Thoracic aorta (tissue), 2 donors: ENCODE measurements at places on chromosomes 13 and 19. TPM values are rescaled to one million over a fixed set of nuclear protein-coding genes. Genes with fewer than 3 reads are reported as not detected.

DNA sequence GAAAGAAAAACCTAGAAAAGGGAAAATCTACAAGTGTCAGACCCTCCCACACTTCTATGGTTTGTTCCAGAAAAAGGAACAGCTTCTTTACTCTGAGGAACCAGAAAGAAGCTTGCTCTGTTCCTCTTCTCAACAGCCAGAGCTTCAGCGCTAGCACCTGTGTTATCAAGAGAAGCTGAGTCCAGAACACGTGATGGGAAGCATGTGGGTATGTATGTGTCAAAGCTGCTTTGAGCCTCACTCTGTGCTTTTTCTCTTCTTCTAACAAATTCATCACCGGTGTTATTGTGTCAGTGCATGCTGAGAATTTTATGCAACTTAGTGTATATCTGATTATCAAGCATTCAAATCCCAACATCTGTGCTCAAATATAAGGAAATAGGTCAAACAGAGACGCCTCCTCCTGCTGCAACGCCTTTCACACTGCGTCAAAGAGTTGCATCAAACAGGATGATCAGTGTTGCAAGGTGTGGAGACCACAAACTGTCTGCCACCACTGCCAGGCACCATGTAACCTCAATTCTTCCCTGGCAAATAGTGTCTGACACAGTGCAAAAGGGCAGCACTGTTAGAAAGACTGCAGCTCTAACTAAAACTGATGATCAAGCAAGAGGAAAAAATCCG lies 83.9 kb downstream of the LRRC63 start:
- no peaks in the 10 kb centered on the region for H3K27me3 ChIP-seq
- peaks cover 19% of the 10 kb centered on the region for H3K4me1 ChIP-seq
- no peak overlapping the region for H3K27ac ChIP-seq
- no peaks in the 10 kb centered on the region for H3K36me3 ChIP-seq

- H3K27ac ChIP-seq = peak overlapping the region; percentile 95
- H3K27me3 ChIP-seq = no peaks in the 10 kb centered on the region
- DNase-seq = no peak
- H3K36me3 ChIP-seq = no peaks in the 10 kb centered on the region
- peaks cover 37% of the 10 kb centered on the region for H3K4me1 ChIP-seq
- peak overlapping the region; percentile 97 for H3K4me3 ChIP-seq
These were observed 3.6 kb downstream of the FOXO1 start for GRCh38 chr13:40662866-40663265.

DNA sequence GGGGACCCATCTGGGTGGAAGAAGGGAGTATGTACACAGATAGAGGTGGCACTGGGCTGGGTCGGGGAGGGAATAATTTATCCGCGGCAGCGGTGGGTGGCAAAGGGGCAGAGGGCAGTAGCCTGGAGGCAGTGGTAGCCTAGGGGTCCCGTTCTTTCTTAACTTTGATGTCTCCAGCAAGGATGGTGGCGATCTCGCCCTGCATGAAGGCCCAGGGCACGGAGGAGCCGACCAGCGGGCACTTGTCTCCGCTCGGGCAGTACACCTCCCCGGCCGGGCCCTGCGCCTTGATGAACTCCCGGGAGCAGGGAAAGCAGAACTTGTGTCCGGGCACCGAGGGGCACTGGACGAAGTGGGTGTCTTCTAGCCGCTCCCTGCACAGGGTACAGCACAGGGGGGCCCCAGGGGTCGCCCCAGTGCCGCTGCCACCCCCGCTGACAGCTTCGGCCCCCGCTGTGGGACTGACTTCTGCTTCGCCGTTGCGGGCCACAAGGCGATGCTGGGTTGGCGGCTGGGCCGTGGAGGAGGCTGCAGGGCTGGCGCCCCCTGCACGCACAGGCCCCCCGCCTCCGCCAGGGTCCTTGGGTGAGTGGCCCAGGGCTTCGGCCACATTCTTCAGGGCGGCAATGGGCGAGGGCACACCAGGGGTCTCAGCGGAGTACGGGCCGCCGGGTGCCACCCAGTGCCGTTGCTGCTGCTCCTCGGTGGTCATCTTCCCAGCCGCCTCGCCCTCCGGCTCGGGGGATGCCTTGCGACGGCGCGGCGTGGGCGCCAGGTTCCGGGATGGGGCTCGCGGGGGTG lies 1.9 kb downstream of the IRF2BP1 start:
- H3K4me1 ChIP-seq = peaks cover 37% of the 10 kb centered on the region
- no peak for DNase-seq
- H3K27ac ChIP-seq = no peak overlapping the region
- H3K4me3 ChIP-seq = peak overlapping the region; percentile 93

DNA sequence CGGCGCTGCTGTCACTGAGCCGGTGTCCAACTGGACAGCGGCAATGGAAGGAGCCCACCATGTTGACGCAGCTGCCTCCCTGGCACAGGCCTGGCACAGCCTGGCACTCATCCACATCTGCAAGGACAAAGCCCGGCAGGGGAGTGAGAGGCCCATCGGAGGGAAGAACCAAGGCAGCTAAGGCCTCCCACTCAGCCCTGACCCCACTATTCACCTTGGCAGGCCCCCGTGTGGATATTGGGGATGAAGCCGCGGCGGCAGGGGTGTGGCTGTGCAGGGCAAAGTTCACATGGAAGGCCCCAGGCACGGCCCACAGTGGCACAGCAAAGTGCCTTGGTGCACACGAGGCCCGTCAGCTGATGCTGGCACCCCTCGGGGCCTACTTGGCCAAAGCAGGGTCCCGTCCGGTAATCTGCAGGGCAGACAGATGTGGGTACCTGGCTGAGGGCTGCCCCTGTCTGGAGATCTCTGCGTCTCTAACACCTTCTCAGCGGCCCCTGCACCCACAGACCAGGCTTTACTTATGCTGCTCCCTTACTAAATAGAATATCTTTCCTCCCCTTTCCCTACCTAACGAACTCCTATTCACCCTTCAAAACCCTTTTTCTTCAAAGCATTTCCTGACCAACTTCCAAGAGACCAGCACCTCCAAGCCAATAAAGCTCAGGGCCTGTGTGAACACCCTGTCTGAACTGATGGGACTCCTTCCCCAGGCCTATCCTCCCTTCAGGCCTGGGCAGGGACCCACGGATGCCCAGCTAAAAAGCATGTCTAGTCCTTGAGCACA lies 7.5 kb downstream of the FBN3 start:
- no peaks in the 10 kb centered on the region for H3K36me3 ChIP-seq
- no peak overlapping the region for H3K4me3 ChIP-seq
- no peaks in the 10 kb centered on the region for H3K27me3 ChIP-seq
- no peak overlapping the region for H3K27ac ChIP-seq

DNA sequence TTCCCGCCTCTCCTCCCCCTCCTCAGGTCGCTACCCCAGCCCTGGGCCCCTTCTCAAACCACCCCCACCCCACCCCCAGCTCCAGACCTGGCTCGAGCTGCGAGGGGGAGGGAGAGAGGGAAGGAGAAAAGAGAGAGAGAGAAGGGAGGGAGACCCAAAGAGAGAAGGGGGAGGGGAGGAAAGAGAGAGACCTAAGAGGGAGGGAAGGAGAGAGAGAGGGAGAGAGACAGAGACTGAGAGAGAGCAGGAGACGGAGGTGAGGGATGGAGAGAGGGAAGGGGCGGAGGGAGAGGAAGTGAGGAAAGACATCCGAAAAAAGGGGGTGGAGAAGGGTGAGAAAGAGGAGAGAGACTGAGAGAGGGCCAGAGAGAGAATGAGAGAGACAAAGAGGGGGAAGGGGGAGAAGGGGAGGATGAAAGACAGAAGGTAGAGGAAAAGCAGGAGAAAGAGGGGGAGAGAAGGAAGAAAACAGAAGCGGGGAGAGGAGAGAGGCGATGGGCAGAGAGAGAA lies 2.0 kb upstream of the SPACA6 start:
- no peaks in the 10 kb centered on the region for H3K27me3 ChIP-seq
- peaks cover 55% of the 10 kb centered on the region for H3K4me1 ChIP-seq
- H3K36me3 ChIP-seq = peaks cover 4% of the 10 kb centered on the region
- peak overlapping the region; percentile 97 for H3K27ac ChIP-seq

GRCh38 chr13:44421853-44422525 lies 48.4 kb downstream of the SERP2 start:
- no peaks in the 10 kb centered on the region for H3K27me3 ChIP-seq
- no peak for DNase-seq
- no peak overlapping the region for H3K27ac ChIP-seq
- H3K36me3 ChIP-seq = no peaks in the 10 kb centered on the region
- H3K4me1 ChIP-seq = no peaks in the 10 kb centered on the region

- H3K4me1 ChIP-seq = no peaks in the 10 kb centered on the region
- no peaks in the 10 kb centered on the region for H3K27me3 ChIP-seq
- no peak for DNase-seq
These were observed 106.5 kb downstream of the ATP11A start for GRCh38 chr13:112796190-112796915.

GRCh38 chr19:4062419-4063368 lies 4.0 kb downstream of the ZBTB7A start:
- peaks cover 63% of the 10 kb centered on the region for H3K4me1 ChIP-seq
- H3K27me3 ChIP-seq = no peaks in the 10 kb centered on the region
- H3K4me3 ChIP-seq = peak overlapping the region; percentile 99
- DNase-seq = no peak
- H3K27ac ChIP-seq = peak overlapping the region; percentile 100
- no peaks in the 10 kb centered on the region for H3K36me3 ChIP-seq

GRCh38 chr13:46097015-46097414 lies 7.8 kb downstream of the CPB2 start:
- H3K27ac ChIP-seq = no peak overlapping the region
- H3K36me3 ChIP-seq = no peaks in the 10 kb centered on the region

RXFP2 gene
- 3.0 TPM for total RNA-seq

ADM5 gene
- 6.4 TPM for total RNA-seq

OR7G2 gene
- total RNA-seq = not detected

CEACAM20 gene
- total RNA-seq = not detected
